NCI-H1417 treated with DMSO at 0.1 percent for 48 hours (cell line): ENCODE measurements at places on chromosomes 16 and 17.

GRCh38 chr16:162271-162991, 3.3 kb upstream of the HBM start:
- DNase-seq: no peak

DNA sequence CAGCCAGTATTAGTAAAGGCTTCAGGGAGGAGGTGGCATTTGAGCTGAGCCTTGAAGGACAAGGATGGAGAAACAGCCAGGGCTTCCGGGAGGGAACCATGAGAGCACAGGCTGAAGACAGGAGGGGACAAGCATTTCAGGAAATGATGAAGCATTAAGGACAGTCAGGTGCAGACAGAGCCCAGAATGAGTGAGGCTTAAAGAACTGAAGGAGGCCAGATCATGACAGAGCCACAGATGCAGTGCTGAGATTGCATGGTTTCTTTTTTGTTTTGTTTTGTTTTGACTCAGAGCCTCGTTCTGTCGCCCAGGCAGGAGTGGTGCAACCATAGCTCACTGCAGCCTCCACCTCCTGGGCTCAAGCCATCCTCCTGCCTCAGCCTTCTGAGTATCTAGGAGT, 211.5 kb downstream of the SOX9 start:
- DNase-seq: no peak

DNA sequence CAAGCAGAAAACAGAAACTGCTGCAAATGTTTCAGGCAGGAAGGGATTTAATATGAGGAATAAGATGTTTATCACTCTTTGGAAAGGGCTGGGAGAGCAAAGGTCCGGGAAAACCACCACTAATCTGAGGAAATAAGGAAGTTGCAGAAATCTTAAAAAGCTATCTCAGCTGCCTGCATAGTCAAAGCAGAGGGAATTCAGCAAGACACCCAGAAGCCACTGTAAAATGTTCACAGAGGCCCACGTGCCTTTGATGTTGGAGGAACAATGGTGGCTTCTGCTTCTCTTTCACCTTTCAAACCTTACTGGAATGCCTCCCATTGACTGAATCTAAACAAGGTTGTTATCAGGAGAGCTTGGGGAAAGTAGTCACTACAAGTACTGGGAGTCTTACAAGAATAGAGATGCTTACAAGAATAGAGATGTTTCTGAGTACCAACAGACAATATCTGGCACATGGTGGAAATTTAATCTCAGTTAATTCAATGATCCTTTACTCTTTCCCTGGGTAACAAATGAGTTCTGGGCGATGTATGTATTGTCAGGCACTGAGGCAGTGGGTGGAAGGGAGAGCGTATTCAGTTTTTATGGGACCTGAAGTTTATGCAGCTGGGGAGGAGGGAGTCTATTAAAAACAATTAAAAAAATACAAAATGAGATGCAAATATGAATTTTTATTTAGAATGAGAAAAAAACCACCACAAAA, 56.1 kb upstream of the MED13 start:
- DNase-seq: no peak

GRCh38 chr17:17410357-17410756, 66.4 kb upstream of the MED9 start:
- no peak for DNase-seq

- no peak for DNase-seq
Observed at GRCh38 chr16:11310997-11311561, 29.9 kb upstream of the PRM1 start.

GRCh38 chr17:53649201-53649600, 173.5 kb upstream of the KIF2B start:
- DNase-seq: no peak

- no peak for DNase-seq
Observed at GRCh38 chr16:30721167-30721566, 22.2 kb downstream of the SRCAP start.

DNA sequence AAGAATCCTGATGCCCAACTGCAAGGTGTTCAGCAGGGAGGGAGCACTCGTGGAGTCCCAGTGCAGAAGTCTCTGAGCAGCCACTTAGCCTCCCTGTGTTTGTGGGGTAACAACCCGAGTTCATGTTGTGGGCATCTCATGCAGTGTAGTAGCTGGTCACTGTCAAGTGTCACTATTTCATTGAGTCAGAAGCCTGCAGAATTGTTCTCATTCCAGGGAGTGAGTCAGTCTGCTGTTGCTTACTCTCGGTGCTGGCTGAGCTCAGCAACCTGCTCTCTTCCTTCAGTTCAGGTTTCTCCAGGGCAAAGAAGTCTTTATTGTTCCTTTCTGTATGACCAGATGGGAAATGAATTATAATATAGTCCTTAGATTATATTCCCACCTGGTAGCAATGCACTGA, 24.1 kb downstream of the HMOX2 start:
- no peak for DNase-seq

- no peak for DNase-seq
Observed at GRCh38 chr17:82087961-82088837, 9.8 kb downstream of the FASN start.

DNA sequence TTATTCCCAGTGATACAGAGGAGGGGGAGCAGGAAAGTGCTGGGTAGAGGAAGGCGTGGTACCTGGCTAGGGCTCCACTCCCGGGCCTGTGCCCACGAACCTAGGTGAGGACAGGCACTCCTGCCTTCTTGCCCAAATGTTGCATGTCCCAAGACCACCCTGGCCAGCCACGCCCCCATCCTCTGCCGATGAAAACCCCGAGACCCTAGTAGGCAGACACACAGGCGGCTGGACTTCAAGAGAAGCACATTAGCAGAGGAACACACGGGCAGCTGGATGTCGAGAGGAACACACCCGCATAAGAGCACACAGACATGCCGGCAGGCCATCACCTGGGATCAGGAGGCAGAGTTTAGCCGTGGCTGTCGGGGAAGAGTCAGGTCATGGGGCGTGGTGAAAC, 1386.5 kb upstream of the GOT2 start:
- no peak for DNase-seq
